ENCODE measurements at places on chromosomes 6 and 20.
A peak's percentile ranks its signal among the peaks of the same experiment; 100 is the strongest.

DNA sequence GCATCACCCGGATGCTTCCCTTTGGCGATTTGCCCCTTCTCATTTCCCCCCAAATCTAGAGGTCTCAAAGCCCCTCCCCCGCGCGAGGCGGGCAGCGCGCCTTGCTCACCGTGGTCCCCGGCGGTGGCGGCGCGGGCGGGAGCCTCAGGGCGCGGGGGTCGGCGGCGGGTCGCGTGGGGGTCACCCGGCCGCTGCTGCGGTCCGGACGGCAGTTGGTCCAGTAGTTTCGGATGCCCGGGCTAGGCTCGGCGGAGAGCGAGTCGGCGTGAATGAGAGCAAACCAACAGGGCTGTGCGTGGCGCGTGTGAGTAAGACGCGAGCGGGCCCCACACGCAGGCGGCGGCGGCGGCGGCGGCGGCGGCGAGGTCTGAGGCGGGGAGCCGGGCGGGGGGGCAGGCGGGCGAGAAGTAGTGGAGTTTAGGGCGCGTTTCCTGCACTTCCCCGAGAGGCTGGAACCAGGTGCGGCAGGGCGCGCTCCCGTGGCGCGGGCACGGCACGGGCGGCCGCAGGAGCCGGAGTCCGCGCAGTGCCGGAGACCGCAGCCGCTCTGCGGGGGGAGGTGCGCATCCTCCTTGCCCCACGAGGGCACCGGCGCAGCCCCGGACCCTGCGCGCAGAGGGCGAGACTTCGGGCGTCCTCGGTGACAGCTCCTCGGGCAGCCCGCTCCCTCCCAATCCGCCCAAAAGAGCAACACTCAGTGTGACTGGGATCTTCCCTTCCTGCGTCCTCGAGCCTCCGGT, 567 bp downstream of the HS3ST5 start:
- no peak for DNase-seq

DNA sequence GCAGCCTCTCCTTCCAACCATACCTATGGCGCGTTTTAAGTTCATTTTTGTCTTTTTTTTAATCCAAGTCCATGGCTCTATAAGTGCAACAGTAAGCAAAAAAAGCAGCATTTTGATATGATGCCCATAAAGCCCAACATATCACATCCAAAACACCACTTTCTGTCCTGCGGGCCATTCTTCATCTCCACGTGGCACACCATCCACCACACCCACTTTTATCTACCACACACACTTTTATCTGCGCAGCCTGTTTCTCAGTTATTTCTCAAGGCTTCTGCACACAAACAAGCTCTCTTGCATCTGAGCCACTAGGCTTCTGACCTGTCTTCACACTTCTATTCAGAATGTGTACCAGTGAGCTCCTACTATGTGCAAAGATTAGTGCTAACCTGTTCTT, 5.3 kb downstream of the GCLC start:
- peak; percentile 91 for DNase-seq

DNA sequence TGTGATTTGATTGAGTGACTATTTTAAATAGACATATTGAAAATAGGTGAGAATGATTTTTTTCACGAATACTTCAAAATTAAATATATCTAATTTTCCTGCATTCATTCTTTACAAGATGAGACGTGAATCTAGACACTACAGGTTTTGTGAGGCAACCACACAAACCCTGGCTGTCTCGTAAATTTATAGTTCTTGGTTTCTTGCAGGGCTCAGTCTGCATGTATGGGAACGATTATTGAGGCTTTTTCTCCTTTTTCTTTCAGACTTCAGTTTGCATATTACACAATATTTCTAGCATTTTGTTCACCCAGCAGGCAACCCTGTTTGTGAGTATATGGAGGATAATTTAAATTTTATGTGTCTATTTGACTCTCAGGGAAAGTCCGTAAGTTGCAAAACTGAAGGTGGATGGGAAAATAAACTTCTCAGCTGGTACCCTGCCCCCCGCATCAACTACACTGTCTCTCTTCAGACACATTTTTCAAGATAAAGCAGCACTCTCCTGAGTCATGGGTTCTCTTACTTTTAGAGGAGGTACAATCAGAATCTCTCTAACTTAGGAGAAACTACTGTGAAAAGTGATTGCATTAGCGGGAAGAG, 1349.3 kb downstream of the GRIK2 start:
- DNase-seq: peak; percentile 51

- DNase-seq: peak; percentile 79
These were observed 395.3 kb downstream of the TBC1D32 start for GRCh38 chr6:120938876-120939472.

- no peak for DNase-seq
These were observed 34.9 kb upstream of the BMP6 start for GRCh38 chr6:7691021-7691420.

GRCh38 chr6:118744261-118744941, 93.0 kb upstream of the CEP85L start:
- DNase-seq: no peak

GRCh38 chr6:89375427-89376267, 23.1 kb upstream of the UBE2J1 start:
- peak; percentile 70 for DNase-seq

DNA sequence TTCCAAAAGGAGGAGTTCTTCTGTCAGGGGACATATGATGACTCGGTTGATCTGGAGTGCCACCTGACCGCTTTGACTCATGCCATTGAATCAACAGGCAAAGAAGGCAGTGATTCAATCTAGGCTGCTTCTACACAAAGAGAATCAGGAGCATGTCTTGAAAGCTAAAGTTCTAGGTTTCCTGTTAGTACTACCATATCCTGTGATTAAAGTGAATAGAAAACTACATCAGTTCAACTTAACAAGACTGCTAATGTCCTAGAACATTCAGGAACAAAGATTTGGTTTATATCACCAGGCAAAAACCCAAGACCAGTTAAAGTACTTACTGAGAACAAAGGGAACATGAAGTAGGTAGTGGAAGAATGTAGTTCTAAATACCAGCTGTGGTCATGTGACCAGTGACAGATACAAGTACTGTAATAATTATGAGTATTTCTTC, 216.8 kb upstream of the SGK1 start:
- no peak for DNase-seq

GRCh38 chr6:82385102-82385501, 21.5 kb downstream of the TPBG start:
- DNase-seq: no peak

DNA sequence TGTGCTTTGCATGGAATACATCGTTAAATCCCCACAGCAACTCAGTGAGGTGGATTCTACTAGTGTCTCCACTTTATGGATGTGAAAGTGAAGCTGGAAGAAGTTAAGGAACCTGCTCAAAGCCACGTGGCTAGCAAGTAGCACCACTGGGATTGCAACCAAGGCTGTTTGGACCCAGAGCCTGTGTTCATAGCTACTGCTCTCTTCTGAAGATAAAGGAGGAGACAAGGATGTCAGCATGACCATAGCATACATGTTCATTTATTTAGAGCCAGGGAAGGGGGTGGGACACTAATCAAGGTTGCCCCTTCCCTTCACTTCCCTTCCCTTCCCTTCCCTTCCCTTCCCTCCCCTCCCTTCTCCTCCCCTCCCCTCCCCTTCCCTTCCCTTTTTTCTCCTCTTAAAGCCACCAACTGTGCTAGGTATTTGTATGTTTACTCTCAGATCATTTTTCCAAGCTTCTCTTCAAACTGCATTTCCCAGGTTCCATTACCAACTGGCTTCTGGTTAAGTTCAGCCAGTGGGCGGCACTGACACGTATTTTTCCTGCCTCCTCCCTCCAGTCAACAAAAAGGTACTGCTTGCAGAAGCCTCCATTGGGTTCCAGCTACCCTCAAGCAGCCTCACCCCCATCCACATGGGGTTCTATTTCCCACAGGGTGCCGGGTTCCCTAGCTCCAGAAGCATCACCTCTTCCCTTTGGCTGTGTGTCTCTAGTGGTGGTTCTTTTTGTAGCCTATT, 134.9 kb downstream of the BCAS1 start:
- DNase-seq: peak; percentile 73

DNA sequence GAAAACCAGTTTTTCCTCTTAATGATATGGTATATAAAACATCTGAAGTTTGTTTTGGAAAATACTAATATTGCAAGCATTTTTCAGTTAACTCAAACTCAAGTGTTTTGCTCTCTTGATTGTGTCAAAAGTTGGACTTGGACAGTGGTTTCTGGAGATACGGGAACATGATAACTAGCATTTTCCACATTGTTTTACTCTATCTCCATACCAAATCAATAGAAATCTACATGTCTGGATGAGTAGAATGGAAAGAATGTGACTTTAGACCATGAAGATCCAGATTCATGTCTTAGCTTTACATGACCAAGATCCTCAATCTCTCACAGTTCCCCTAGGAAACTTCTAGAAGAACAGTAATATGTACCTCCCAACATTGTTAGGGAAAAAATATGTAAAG, 22.2 kb upstream of the FBXO30 start:
- no peak for DNase-seq

GRCh38 chr20:49482621-49483017, at the start of gene KCNB1:
TSS of gene KCNB1 (minus strand) at chr20:49482668. CDS start at chr20:49482480, 188 bp downstream.
- no peak for DNase-seq

GRCh38 chr6:119308991-119309657, 40.4 kb downstream of the MAN1A1 start:
- DNase-seq: peak; percentile 49

DNA sequence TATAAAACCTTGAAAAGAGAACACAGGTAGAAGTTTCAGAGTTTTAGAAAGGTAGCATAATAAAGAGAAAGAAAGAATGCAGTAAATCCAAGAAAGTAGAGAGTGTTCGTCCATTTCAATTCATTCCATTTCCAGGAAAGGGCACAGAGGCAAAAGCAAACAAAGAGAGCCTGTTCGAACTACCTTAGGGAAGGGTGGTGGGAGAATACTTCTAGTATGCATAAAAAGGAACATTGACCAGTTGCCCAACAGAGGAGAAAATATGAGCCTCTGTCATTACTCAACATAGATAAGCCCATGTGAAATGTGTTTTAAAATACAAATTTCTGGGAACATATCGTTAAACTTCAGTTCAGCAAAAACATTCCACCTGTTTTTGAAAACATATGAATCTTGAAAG, 60.6 kb downstream of the CYP39A1 start:
- DNase-seq: no peak

DNA sequence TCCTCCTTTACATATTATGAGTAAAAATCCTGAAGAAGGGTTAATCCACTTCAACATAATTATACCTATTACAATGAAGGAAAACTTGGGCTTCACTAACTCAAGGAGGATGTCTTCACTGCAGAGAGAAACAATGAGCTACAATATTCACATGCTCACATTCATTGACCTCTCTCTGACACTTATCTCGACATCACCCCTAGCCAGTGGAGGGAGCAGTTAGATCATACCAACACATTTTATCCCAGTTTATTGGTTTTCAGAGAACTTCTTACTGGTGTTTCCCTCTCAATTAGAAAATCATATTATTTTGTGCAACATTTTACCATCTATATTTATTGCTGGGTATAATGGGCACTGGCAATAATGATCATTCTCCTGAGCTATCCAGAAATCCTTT, 646.5 kb downstream of the TENT5A start:
- DNase-seq: peak; percentile 63

DNA sequence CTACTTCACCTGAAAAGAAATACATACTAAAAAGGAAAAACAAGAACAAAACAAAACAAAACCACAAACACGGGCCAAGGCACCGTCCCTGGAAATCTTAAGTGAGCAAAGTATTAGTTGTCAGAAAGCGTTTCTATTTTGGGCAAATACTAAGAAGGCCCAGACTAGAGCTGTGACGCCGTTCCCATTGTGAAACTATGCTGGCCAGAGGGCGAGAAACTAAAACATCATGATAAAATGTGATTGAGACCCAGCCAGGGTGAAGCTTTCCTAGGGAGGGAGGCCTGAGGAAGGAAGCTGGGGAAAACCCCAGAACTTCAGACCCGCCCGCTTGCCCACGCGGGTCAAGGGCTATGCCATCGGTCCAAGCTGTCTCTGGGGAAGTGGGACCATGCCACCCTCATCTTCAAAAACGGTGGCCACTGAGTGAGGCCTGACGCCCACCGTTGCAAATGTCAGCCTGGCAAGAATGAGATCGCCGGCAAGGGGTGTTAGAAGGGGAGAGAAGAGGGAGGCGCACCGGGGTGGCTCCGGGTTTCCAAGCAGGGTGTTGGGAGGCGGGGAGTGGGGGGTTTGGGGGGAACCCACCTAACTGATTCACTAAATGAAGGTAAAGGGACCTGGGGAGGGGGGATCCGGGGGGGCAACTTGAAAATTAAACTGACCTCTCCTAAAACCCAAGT, 1950.9 kb upstream of the DEFB115 start:
- DNase-seq: peak; percentile 67

DNA sequence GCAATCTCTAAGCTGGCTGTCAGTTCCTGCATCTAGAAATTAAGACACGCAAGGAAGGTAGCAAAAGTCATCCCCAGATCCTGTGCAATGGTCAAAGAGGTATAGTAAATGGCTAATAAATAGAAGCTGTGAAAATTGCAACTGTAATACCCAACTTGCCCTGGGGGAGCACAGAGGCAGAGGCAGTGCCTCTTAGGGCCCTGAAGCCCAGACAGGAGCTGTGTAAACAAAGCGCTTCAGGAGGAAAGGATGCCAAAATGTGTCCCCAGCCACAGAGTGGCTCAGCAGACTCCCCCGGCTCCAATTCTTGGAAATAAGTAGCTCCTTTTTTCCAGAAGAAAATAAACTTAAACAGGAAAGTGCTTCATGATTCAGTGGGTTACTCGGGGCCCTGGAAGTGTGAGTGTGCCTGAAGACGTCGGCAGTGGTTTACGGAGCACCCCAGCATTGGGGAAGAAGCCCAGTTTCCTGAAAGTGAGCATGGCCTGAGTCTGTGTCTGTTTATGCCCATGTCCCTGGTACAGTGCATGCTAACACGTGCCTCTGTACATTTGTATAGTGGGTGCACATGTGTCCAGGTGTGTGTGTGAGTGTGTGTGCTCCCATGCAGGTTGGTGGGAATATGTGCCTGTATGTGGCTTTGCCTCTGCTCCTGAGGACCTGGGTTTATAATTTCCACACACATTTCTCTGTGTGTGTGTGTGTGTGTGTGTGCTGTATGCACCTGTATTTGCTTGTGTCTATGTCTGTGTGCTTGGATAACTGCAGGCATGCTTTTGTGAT, 246.7 kb downstream of the MAFB start:
- DNase-seq: no peak

GRCh38 chr6:31405996-31406395, 2.6 kb downstream of the MICA start:
- no peak for DNase-seq

- no peak for DNase-seq
These were observed 2.4 kb downstream of the LTB start for GRCh38 chr6:31579546-31580437.

- DNase-seq: no peak
These were observed 69.2 kb upstream of the CCN6 start for GRCh38 chr6:111984516-111985201.

DNA sequence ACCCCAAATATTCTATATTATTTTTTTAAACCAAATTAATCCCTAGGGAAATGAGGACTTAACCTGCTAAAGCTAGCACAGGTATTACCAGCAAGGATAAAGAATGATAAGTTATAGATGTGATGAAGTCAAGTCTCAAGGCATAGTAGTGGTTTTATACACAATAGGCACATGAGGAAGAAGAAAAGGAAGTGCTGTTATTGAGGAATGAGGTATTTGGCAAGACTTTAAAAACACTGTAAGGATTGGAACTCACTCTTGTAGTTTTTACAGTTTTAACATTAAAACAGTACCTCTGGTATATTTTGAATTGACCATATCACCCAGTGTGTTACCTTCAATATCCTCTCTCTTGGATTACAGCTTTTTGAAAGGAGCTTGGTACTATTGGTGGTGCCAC, 54.6 kb downstream of the PHF3 start:
- DNase-seq: no peak

- DNase-seq: no peak
These were observed 45.3 kb downstream of the ELOVL4 start for GRCh38 chr6:79902046-79902445.
